Liver (tissue), 10 donors: ENCODE measurements at places on chromosomes 16 and 17. TPM values are rescaled to one million over a fixed set of nuclear protein-coding genes. Genes with fewer than 3 reads are reported as not detected.

The AXIN1 gene
- 10.3 TPM for total RNA-seq

The FAM20A gene
- 14.9 TPM for total RNA-seq

The SLC5A11 gene
- 0.67 TPM for total RNA-seq

The C1QTNF8 gene
- not detected for total RNA-seq

The ATP1B2 gene
- 0.33 TPM for total RNA-seq

The AGRP gene
- not detected for total RNA-seq

The CACNG1 gene
- total RNA-seq, result not detected

The GHDC gene
- total RNA-seq, result 17.6 TPM

The ZG16 gene
- total RNA-seq, result 2.7 TPM

The VPS25 gene
- 40.9 TPM for total RNA-seq

DNA sequence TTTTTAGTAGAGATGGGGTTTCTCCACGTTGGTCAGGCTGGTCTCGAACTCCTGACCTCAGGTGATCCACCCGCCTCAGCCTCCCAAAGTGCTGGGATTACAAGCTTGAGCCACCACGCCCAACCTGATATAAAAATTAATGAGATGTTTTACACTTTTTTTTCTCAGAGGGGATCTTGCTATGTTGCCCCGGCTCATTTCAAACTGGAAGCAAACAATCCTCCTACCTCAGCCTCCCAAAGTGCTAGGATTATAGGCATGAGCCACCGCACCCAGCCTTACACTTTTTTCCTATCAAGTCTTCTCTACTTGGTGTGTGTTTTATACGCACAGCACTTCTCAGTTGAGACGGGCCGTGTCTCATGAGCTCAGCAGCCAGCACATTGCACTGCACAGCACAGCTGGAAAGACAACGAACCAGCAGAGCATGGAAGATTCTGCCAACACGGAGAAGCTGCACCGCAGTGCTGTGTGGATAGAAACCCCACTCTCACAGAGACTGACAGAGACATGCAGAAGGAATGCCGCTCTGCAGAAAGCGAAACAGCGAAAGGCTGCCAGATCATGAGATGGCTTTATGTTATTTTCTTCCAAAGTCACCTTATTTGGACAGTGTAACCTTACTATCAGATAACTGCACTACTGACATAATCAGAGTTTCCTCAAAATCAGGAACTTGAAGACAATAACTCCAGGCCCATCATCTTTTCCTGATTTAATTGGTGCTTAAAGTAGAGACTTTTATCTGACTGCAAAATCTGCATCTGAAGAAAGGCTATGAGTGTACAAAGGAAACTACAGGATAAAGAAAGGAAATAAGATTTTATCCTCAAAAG is 6.5 kb upstream of the QRICH2 start:
- H3K4me1 ChIP-seq, result no peaks in the 10 kb centered on the region
- H3K36me3 ChIP-seq, result peaks cover 47% of the 10 kb centered on the region
- no peak for DNase-seq
- no peak overlapping the region for H3K27ac ChIP-seq
- H3K27me3 ChIP-seq, result no peaks in the 10 kb centered on the region

GRCh38 chr16:66918803-66919568 is at the start of gene CDH16:
CDH16 (minus strand) TSS chr16:66918885; CDS start chr16:66918065, 820 bp downstream.
- no peak within 1 kb of the TSS for H3K4me3 ChIP-seq
- no peak within 1 kb of the TSS for H3K27ac ChIP-seq
- no peak for DNase-seq
- no peaks in the 10 kb centered on the region for H3K27me3 ChIP-seq
- no peaks in the 10 kb centered on the region for H3K36me3 ChIP-seq
- H3K4me1 ChIP-seq, result no peaks in the 10 kb centered on the region

DNA sequence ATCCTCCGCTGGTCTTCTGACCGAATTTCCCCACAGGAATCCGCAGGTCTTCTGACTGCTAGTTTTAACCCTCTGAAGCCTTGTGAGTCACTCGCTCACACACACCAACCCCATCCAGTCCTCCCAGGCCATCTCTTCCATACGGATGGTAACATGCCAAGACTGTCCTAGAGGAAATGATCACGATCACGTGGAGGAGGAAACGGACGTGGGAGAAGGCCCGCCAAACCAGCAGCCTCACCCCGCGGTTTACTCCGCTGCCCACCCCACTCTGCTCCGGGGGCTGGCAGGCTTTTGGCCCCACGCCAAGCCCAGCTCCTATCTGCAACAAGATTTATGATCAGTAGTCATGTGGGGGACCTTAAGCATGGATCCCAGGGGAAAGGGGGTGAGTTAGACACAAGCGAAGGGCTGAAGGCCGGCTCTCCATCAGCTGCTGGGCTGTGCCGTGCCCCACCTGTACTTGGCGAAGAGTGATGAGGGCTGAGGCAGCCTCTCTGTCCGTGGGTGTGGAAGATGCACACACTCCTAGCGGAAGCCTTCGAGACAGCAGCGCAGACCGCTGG is 1.5 kb upstream of the FAAP100 start:
- H3K4me3 ChIP-seq, result peak overlapping the region; percentile 94
- H3K27me3 ChIP-seq, result no peaks in the 10 kb centered on the region
- H3K4me1 ChIP-seq, result peaks cover 35% of the 10 kb centered on the region
- H3K27ac ChIP-seq, result no peak overlapping the region

- H3K4me3 ChIP-seq, result no peak overlapping the region
- no peaks in the 10 kb centered on the region for H3K36me3 ChIP-seq
- no peak overlapping the region for H3K27ac ChIP-seq
- DNase-seq, result no peak
- peaks cover 12% of the 10 kb centered on the region for H3K4me1 ChIP-seq
Observed at GRCh38 chr16:695355-696089, 5.3 kb upstream of the WDR24 start.

DNA sequence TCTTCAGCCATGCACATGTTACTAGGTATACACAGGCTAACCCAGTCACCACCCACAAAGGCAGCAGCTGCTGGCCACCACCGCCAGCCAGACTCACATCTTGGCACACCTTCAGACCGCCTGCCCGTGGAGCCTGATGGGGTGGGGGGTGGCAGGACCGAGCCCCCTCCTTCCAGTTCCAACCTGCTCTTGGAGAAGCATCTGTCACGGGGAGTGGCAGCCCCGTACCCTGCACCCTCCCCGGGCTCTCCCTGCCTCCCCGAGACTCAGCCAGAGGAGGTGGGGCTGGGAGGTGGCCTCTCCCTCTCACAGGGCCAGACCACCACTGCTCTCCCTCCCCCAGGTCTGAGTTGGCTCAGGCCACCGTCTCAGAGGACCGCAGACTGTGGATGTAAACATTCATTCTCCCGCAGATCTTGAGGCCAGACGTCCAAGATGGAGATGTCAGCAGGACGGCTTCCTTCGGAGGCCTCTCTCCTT is 11.3 kb upstream of the RBFOX3 start:
- no peaks in the 10 kb centered on the region for H3K4me1 ChIP-seq
- H3K27me3 ChIP-seq, result peaks cover 9% of the 10 kb centered on the region
- H3K27ac ChIP-seq, result no peak overlapping the region
- H3K36me3 ChIP-seq, result no peaks in the 10 kb centered on the region
- H3K4me3 ChIP-seq, result no peak overlapping the region

GRCh38 chr16:76579277-76579922 is 302.2 kb downstream of the CNTNAP4 start:
- H3K4me1 ChIP-seq, result no peaks in the 10 kb centered on the region
- no peaks in the 10 kb centered on the region for H3K36me3 ChIP-seq
- no peak for DNase-seq

DNA sequence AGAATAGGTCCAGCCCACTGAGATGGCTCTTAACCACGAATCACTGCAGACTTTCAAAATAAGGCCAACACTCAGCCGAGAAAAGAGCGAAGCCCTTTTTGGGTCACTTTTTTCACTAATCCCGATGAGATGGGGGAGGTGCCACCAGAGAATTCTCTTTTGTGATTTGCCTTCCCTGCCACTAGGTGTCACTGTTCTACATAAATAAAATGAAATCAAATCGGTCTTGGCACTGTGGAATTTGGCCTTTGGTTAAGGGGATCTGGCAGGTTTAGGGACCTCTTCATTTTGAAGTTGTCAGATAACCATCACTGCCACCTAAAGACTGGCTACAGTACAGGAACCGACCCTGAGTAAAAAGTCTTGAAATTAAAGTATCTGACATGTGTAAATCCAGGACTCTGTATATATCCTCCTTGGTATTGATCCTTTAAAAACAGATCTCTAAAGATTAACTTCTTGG is 147.0 kb downstream of the HS3ST4 start:
- peaks cover 2% of the 10 kb centered on the region for H3K4me1 ChIP-seq
- H3K27me3 ChIP-seq, result no peaks in the 10 kb centered on the region

GRCh38 chr17:81518785-81519283 is 6.2 kb upstream of the ACTG1 start:
- H3K4me3 ChIP-seq, result no peak overlapping the region
- peak overlapping the region; percentile 35 for H3K27ac ChIP-seq
- H3K4me1 ChIP-seq, result peaks cover 8% of the 10 kb centered on the region
- no peaks in the 10 kb centered on the region for H3K27me3 ChIP-seq
- no peak for DNase-seq

GRCh38 chr16:29720703-29721102 is 25.1 kb downstream of the C16orf54 start:
- H3K27ac ChIP-seq, result no peak overlapping the region
- no peak overlapping the region for H3K4me3 ChIP-seq
- no peak for DNase-seq
- no peaks in the 10 kb centered on the region for H3K36me3 ChIP-seq
- no peaks in the 10 kb centered on the region for H3K4me1 ChIP-seq

GRCh38 chr17:27668488-27668823 is 37.5 kb downstream of the LGALS9 start:
- DNase-seq, result peak; percentile 26
- H3K36me3 ChIP-seq, result no peaks in the 10 kb centered on the region
- H3K27ac ChIP-seq, result no peak overlapping the region
- H3K4me3 ChIP-seq, result no peak overlapping the region

GRCh38 chr16:73371584-73372319 is 323.8 kb upstream of the ZFHX3 start:
- DNase-seq, result no peak
- no peaks in the 10 kb centered on the region for H3K36me3 ChIP-seq
- H3K4me1 ChIP-seq, result no peaks in the 10 kb centered on the region
- H3K4me3 ChIP-seq, result no peak overlapping the region
- no peaks in the 10 kb centered on the region for H3K27me3 ChIP-seq
